ENCODE measurements at places on chromosomes 2 and 18. TPM values are rescaled to one million over a fixed set of nuclear protein-coding genes. Genes with fewer than 3 reads are reported as not detected.

Gene LYG2
- total RNA-seq = not detected

Gene CRYGD
- total RNA-seq = not detected

Gene CFAP53
- total RNA-seq = 0.29 TPM

Gene BCL11A
- 0.01 TPM for total RNA-seq

Gene ZNF396
- total RNA-seq = 0.75 TPM

Gene ADD2
- total RNA-seq = 30.8 TPM

All from A549 treated with dexamethasone at 1 μM for 4 hours (cell line).